CD4-positive, alpha-beta T cell (primary cell): ENCODE measurements at places on chromosomes 6 and 20. TPM values are rescaled to one million over a fixed set of nuclear protein-coding genes. Genes with fewer than 3 reads are reported as not detected.

Gene PTCRA
- not detected for total RNA-seq

Gene FAM162B
- total RNA-seq = not detected

DNA sequence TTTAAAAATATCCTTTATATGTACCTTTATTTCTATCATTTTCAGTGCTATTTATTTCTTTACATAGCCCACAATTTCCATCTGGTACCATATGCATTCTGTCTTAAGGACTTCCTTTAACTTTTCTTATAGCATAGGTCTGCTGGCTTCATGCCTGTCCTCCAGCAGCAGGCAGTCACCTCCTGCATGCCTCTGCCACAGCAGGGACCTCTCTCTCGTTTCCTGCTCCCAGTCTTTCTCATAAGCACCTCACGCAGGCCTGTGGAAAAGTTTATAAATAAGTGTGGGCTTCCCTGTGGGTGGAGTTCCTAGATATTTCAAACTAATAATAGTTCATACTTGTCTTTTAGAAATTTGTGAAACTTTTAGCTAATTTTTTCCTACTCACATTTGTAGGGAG, 133.9 kb downstream of the KCNQ5 start:
- no peak for DNase-seq

DNA sequence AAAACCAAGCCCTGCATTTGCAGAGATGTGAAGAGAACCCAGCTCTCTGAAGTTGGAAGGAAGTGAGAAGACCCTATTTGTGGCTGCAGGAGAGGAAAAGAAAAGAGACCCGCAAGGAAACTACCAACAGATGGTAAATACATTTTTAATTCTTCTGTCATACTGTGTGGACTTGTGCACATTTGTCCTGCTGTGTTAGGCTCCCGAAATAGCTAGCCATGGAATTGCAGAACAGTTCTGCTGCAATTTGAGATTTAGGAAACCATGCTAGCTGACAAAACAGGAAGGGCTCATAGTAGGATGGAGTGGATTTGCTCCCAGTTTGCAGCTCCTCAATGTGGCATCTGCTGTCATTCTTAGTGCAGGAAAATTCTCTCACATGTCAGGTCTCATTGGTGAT, 12.1 kb upstream of the ATXN1 start:
- DNase-seq = no peak

- DNase-seq = no peak
Observed at GRCh38 chr20:44688053-44688625, 27.0 kb upstream of the CCN5 start.
